NCI-H2081 treated with DMSO at 0.1 percent for 48 hours (cell line): ENCODE measurements at places on chromosomes 3 and 15.

DNA sequence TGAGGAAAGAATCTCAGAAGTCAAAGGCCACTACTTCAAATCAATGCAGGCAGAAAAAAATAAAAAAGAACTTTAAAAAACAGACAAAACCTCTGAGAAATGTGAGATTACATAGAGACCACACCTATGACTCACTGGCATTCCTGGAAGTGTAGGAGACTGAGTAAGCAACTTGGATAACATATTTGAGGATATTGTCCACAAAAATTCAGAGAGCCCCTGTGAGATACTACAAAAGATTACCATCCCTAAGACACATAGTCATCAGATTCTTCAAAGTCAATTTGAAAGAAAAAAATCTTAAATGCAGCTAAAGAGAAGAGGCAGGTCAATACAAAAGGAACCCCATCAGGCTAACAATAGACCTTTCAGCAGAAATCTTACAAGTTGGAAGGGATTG lies 887.3 kb downstream of the NTRK3 start:
- DNase-seq: no peak

GRCh38 chr3:148379763-148380382 lies 317.8 kb upstream of the AGTR1 start:
- DNase-seq: peak; percentile 12

- no peak for DNase-seq
Measured at GRCh38 chr3:187750006-187750512, 4.8 kb upstream of the BCL6 start.

GRCh38 chr15:77030048-77030927 lies 35.4 kb downstream of the PSTPIP1 start:
- DNase-seq: no peak

DNA sequence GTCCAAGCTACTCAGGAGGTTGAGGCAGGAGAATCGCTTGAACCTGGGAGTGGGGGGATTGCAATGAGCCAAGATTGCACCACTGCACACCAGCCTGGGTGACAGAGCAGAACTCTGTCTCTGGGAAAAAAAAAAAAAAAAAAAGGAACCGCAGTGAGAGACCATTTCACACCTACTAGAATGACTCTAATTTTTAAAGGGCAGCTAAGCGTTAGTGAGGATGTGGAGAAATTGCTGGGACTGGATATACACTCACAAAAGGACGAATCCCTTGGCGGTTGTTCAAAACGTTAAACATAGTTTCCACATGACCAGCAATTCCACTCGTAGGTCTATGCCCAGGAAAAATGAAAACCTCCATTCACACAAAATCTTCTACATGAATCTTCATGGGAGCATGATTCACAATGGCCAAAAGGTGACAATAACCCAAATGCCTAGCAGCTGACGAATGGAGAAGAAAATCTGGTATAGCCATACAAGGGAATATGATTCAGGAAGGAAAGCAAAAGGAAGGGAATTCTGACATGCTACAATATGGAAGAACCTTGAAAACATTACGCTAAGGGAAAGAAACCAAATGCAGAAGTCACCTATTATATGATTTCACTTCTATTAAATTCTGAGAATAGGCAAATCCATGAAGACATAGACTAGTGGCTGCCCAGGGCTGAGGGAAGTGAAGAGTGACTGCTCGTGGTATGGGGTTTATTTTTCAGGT lies 127.0 kb downstream of the CHSY1 start:
- DNase-seq: no peak

GRCh38 chr3:129185783-129186182 lies 2.1 kb upstream of the CNBP start:
- no peak for DNase-seq

DNA sequence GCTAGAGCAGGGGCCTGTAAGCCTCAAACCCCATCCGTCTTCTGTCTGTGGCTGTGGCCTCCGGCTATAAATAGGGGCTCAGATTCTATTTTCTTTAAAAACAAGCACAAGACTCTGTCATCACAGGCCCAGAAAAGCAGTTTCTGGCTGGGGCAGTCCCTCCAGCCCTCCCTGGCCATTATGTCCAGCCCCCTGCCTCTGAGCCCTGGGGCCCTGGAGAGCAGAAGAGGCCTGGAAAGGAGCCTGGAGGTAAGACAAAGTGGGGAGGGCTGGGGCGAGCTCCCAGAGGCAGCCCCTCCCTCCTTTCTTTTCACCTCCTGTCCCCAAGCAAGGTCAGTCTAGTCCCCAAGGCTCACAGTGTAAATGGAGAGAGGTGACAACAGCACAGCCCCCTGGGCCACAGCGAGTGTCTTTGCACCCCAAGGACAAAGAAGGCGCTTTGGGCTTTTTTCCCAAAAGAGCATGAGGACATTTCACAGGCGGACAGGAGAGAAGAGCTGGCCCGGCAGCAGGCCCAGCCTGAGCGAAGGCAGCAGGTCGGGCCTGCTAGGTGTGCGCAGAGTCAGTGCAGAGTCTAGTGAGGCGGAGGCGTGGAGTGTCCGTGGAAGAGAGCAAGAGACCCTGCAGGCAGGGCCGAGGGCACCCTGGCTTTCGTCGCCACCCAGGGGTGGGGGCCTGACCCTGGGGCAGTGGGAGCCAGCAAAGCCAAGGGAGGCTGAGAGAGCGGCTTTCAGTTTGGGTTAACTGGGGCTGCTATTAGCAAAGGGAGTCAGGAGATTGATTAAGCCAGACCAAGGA lies 188.3 kb downstream of the TBC1D2B start:
- no peak for DNase-seq

DNA sequence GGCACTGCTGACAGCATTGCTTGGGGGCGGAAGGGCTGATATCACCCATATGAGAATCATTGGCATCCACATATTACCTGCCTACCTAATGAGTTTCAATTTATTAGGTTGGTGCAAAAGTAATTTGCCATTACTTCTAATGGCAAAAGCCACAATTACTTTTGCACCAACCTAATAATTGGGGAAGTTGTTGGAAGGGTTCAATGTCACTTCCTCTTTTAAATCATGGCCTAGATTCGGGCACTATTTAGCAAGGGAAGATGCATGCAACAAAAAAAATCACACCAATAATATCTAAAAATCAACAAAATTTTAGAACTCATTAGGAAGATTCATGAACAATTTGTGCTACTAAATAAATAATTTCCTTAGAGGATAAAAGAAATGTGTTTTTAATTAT lies 56.0 kb upstream of the AGTR1 start:
- DNase-seq: no peak

- peak; percentile 54 for DNase-seq
Measured at GRCh38 chr15:72136170-72137051, 18.2 kb downstream of the SENP8 start.

DNA sequence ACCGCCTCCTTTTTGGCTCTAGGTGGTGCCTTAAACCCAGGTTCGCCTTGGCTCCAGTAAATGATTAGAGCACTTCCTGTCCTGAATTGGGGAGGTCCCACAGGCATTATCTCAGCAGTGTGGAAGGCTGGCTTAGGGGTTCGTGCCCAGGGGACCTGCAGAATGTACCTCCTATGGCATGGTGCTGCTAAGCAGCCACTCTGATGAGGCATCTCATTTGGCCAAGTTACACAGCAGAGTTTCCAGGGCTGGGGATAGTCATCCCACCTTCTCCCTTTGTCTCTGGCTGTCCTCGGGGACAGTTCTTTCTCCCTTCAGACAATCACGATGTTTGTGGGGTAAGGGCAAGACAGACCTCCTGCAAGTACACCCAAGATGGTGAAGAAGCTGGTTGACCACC lies 371.2 kb downstream of the VPS13C start:
- no peak for DNase-seq

- DNase-seq: no peak
Measured at GRCh38 chr15:68501259-68501591, 69.3 kb upstream of the ITGA11 start.

DNA sequence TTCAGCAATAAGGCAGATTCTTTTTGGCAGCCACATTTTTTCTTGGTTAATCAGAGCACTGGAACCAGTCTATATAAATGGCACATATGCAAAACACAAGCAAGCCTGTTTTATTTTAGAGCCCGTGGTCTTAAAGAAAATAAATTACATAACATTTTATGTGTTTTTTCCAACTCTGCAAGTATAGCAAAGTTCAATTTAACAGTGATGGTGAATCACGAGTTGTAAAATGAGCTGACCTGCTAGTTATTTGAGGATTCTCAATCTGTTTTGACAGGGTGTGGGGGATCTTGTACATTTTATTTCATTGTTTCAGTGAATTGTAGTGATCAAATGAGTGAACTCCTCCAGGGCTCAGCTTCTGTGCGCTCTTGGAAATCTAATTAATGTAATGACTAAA lies 2.7 kb downstream of the ARHGEF26 start:
- no peak for DNase-seq

DNA sequence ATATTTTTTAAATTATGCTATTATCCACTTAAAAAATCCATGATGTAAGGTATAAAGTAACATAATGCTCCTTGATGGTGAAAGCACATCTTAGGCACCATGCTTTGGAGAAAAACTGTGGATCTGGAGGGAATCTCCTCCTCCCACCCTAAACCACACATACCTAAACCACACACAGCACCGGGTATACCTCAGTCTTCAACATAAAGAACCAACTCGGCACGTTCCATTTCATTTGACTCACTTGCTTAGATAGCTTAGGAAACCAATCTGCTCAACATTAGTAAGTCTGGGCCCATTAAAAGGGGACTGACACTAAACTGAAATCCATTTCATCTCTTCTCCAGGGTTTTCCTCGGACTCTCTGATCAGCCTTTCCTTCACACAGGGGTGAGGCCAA lies 945.7 kb upstream of the CFAP20DC start:
- no peak for DNase-seq

GRCh38 chr3:68706096-68706495 lies 226.3 kb downstream of the TAFA4 start:
- DNase-seq: no peak

DNA sequence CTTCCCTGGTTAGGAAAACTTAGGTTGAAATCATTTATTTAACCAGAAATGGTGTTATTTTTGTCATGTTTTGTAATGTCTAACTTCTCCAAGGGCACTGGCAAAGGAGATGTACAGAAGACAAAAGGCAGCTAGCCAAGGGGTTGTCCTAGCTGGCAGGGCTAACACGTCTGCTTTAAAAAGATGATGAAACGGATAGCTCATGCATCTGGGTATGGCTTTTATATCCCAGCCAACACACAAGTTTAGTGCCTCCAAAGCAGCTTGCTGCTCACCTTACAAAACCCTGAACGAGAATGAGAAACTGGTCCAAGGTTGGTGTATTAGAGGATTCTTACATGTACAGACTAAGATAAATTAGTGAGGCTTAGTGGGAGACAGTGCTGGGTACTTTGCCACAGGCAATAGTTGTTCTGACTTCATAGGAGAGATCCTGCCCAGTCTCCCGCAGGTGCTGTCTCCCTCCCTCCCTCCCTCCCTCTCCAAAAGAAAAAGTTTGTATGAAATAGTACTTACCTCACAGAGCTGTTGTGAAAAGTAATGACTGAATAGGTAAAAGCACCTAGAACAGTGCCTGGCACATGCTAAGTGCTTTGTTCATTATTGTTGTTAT lies 47.8 kb downstream of the KCNMB2 start:
- peak; percentile 88 for DNase-seq

DNA sequence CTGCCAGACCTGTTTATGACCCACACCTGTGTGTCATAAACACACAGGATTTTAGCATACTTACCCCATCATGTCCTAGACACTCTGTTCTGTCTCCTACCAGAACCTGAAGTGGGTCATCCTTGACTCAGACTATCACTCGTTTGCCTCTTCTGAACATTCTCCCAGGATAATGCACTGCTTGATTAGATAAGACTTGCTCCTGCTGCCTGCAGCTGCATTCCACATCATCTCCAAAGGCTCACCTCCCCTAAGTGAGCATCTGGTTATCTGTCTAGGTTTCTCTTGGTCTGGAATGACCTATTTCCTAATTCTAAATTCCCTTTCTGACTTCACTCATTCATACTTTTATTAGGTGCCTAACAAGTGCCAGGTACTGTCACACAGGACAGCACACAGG lies 332.1 kb downstream of the NTRK3 start:
- no peak for DNase-seq

DNA sequence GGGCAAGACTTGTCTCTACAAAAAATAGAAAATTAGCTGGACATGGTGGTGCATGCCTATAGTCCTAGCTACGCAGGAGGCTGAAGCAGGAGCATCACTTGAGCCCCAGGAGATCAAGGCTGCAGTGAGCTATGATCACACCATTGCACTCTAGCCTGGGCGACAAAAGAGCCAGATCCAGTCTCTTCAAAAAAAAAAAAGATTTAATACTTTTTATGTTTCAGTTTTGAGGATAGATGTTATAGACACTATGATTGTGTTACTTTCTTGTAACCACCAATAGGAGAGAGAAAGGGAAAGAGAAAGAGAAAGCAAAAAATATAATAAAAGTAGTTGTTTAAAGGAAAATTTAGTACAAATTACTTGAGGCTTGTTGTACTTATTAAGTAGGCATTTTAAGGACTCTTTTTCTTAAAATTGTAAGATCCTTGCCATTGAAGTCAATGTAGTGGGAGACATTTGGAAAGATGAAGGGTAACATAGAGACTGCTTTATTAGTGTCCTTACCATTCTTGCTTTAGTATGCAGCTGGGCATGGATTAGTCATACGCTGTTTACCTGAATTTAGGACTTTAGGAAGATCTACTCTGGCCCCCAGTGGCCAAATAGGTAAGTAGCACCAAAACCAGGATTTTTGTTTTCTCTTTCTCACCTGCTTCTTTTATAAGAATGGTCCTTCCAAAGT lies 35.1 kb upstream of the ZDHHC23 start:
- DNase-seq: peak; percentile 29

GRCh38 chr15:77508541-77509243 lies 88.0 kb downstream of the HMG20A start:
- no peak for DNase-seq

GRCh38 chr15:77455696-77456321 lies 35.1 kb downstream of the HMG20A start:
- no peak for DNase-seq

DNA sequence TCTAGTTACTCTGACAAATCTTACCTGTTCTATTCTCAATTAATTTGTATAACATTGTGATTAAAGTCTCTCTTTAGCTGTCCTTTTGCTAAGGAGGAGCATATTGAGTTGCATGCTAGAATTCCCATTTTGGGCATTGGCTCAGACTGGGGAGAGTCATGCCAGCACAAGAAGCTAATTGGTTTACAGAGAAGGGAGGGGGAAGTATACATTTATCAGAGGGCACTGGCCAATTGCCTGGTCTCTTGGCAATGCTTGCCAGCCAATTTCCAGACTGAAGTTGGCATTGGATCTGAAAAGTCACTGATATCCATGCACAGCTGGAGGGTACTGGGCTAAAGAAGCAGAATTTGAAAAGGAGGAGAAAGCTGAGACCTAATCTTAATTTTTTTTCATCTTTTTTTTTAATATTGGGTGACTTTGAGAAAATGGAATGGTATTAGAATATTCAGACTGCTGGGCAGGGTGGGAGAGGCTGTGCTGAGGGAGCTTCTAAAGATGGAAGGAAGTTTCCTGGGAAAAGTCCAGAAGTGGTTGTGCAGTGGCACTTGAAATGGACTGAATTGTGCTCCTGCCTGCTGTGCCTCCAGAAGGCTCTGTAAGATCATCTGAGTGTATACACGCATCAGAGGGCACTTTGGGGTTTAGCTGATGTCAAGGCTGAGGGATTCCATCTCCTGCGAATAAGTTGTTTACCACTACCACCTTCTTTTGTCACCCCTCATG lies 365.2 kb upstream of the DPH6 start:
- DNase-seq: peak; percentile 17
